HT1080 (cell line): ENCODE measurements at places on chromosomes 1 and 21.

GRCh38 chr1:92944901-92945747 is 16.1 kb downstream of the DIPK1A start:
- DNase-seq = no peak

DNA sequence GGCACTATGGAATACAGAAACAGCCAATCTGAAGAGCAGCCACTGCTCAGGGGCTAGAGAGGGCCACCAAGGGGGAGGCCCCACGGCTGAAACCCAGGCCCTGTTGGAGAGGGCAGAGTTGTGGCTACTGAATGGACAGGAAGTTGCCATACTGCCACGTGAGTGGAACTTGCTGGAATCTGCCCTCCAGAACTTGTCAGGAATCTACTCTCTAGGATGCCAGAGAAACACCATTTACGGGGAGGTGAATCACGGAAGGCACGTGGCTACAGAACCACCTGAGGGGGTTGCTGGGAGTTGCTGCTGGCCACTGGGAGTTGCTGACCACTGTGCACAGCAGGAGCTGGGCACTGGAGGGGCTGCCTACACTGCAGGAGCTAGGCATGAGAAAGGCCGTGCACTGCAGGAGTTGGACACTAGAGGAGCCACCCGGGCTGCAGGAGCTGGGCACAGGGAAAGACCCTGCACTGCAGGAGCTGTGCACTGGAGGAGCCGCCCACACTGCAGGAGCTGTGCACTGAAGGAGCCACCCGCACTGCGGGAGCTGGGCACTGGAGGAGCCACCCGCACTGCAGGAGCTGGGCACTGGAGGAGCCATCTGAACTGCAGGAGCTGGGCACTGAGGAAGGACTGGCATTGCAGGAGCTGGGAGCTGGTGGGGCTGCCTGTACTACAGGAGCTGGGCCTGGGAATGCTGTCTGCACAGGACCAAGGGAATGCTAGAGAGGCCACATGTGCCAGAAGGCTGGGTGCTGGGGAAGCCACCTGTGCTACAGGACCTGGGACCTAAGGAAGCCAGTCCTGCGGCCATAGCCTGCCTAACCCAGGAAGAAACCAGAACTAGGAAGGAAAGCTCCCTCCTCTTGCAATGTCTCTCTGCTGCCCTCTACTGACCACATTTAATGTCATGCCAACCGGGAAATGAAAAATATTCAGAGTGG is 343.4 kb downstream of the MATN1 start:
- DNase-seq = peak; percentile 55

- peak; percentile 39 for DNase-seq
Measured at GRCh38 chr1:241485554-241485992, 34.0 kb downstream of the FH start.

DNA sequence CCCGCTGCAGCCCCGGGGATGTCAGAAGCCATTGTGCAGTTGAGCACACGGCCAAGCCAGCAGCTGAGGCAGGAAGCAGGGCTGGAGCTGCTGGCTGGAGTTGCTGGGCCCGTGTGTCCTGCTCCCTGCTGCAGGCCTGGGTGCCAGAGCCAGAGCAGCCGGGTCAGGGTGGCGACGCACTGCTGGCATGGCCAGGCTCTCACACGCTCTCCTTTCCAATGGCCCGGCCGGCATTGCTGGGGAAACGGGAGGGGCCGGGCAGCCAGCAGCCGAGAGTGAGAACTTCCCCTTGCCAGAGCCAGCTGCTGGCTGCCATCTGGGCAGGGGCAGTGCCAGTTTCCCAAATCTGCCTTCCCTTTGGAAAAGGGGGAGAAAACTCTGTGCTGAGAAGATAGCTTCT is 82.4 kb upstream of the PROX1 start:
- no peak for DNase-seq

DNA sequence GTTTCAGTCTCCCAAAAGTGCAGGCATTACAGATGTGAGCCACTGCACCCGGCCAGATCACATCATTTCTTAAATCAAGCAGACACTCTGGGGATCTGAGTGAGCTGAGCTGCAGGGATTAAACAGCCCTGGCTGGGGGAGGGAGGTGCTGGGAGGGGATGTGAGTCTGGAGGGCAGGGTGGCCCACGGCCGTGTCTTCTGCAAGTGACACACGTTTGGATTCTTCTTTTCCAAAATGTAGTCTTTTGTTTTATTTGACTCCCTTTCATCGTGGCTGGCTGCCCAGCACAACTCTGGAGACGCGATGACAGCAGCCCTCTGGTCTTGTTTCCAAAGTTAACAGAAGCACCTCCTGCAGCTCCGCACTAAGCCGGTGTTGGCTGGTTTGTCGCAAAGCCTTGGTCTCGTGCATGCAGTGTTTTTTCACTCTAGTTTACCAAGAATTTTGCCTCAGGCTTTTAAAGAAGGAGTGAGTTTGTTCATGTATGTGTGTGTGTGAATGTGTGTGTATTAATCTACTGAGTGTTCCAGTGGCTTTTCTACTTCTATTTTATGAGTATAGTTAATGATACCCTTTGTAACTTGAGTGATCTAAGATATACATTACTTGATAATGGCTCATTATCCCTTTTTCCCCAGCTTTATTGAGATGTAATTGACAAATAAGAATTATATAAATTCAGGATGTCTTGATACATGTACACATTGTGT is 2.8 kb upstream of the KRTAP10-5 start:
- no peak for DNase-seq

DNA sequence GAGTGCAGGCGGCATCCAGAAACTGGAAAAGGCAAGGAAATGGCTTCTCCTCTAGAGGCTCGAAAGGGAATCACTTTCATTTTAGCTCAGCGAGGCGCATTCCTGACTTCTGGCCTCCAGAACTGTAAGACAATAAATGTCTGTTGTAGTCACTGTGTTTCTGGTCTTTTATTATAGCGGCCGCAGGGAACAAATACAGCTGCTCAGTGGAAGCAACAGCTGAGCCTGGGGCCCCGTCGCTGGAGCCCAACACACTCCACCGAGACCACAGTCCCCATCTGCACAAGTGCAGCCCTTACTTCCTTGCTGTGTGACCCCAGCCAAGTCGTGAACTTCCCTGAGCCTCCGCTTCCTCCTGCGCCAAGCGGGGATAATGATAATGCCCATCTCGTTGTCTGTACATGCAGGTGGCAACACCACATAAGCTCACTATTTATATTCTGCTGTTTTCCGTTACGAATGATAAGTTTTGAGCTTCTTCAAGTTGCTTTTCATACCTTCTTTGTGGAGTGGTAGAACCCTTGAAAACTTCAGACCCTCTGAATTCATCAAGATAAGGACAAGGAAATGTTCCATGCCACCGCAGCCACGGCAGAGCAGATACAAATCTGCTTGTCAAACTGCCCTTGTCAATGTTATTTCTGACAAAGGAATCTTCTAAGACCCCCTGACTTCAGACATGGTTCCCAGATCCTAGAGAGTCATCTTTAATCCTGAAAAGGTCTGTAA is 3.2 kb upstream of the LAPTM5 start:
- no peak for DNase-seq

- no peak for DNase-seq
Measured at GRCh38 chr1:26909951-26910342, 3.8 kb downstream of the NR0B2 start.

GRCh38 chr1:230261928-230262650 is 164.0 kb downstream of the PGBD5 start:
- DNase-seq = no peak

DNA sequence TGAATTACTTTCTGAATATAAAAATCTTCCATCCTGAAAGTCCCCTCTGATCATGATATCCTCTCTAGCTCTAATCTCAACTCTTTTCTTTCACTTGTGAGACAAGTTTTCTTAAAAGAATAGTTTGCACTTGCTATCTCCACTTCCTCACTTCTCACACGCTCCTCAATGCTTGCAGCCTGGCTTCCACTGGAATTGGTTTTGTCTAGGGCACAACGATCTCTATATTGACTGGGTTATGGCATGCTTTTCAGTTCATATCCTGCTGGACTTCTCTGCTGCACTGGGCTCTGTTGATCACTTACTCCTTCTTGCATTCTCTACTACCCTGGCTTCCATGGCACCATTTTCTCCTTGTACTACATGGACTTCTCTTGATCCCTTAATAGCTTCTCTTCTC is 474 bp downstream of the FCRLA start:
- no peak for DNase-seq

DNA sequence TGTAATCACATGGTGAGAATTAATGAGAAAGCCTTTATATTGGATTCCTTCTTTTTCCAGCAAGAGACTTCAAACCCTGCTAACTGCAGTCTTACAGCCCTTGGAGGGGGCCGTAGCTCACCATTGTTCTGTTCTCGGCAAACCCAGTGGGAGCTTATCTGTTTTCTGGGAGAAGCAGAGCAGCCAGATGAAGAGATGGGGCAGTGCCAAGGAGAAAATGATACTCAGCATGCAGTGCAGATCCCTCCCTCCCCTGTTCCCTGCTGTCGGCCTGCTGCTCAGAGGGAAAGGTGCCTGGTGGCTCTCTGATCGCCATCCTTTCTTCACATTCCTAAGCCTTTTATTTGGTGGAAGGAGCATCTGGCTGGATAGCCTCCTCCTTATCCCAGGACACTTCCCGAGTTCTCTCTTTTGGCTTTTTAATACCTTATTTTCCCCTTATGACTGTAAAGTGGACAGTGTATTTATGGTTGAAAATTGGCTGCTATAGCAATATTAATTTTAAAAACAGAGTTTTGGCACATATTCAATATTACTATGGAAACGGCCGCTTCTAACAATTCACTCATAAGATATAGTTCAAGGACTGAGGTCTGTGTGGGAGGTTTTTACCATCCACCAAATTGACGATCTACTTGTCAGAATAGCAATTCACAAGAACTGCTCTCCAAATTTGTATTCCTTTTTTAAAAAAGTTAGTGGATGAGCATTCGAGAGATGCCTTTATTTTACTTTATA is 203.4 kb downstream of the CRB1 start:
- DNase-seq = no peak

DNA sequence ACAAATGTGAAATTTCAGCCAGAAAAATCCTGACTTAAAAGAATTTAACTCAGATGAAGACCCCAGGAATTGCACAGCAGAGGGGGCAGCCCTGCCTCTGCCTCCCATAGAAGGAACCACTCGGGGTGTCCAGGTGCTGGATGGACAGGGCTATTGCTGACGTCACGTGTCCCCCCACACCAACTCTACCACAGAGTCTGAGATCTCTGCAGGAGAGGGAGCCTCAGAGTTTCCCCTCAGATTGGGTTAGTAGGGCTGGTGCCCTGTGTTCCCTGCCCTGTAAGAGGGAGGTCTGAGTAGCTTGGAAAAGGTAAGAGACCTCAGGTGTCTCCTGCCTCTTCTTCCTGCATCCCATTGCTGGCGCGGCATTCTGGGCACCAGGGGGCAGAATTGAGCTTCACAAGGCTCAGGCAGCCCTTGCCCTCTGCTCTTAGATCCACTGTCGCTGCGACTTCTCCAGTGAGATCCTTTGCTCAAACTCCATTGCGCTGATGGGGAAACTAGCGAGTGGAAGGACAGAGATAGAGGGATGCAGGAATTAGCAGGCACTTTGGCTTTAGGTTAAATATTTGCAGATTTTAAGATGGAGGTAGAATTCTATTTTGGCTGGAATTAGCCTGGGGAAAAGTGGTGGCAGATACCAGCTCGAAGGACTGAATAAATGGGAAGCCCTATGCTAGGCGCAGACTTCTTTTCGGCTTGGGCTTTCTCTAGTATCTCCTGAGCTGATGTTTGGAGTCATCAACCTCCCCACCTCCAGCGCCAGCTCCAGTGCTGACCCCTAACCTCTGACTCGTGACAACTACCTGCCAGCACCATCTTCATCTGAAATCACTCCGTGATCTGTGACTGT is 42.8 kb upstream of the DMBX1 start:
- DNase-seq = peak; percentile 58

- DNase-seq = no peak
Measured at GRCh38 chr1:5562331-5562730, 429.9 kb downstream of the NPHP4 start.

- no peak for DNase-seq
Measured at GRCh38 chr21:32331444-32332305, 33.0 kb downstream of the MRAP start.
